ENCODE measurements at places on chromosomes 3 and 15.
A peak's percentile ranks its signal among the peaks of the same experiment; 100 is the strongest.

DNA sequence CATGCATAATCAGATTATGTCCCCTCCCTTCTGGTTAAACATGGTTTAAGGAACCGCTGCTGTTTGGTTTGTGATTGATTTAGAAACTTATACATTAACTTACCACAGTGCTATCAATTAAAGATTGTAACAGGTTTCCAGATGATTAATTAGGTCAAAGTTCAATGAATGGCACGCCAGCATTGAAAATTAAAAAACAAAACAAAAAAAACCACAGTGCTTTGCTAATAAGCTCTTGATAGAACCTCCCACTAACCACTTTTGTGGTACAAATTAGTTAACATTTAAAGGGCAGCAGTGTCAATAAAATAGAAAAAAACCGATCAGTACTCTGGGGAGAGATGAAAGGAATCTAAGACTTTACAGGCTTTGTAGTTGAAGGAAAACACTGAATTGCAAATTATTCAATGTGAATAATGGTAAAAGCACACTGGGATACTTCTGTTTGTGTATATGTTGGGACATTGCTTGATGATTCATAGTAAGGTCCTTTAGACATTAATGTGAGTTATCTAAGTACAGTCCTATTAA lies 7.6 kb upstream of the C3orf38 start:
- peak; percentile 76 for DNase-seq

DNA sequence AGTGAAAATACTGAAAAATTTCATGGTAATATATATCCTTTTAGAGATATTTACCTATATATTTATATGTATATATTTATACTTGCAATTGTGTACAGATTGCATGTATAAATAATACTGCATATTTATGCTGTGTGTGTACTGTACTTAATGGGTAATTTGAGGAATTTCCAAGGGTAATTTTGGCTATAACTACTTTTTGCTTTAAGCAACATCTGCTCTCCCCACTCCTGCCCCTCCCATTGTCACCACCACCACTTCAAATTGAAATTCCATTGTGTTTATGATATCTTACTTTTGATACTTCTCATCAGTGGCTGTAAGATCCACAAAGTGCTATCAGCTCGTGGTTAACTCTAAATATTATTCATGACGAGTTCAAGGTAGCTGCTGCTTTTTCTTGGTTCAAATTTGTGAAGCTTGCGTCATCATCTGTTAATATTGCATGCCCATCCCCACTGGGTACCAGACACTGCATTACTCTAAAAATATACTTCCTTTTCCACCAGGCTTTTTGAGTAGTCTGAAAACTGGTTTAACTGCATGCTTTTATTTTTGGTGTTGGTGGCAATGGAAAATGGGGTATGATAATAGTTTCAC lies 91.7 kb upstream of the MITF start:
- peak; percentile 14 for DNase-seq

- DNase-seq, result no peak
These were observed 503.5 kb downstream of the EDEM1 start for GRCh38 chr3:5690904-5691532.

DNA sequence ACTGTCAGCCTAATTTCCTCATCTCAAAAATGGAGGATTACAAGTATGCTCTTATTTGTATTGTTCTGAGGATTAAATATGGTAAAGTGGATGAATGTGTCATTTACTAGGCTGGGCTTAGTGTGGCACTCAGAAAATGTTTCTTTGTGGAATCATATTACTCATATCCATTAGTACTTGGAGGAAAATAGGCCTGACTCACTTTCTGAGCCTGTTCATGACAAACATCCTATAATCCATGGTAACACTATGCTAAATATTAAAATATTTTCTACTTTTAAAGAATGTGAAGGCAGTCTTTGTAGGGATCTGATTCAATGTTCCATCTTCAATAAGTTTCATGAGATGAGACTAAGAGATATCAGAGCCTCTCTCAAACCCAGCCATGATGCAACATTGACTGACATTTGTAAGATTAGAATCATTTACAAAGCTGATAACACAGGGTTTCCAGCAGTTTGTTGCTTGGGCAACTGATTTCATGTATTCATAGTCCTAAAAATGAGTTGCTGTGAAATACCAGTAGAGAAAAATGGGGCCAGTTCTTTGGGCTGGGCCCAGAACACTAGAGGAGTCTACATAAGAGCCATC lies 1048.5 kb downstream of the NTRK3 start:
- peak; percentile 29 for DNase-seq

DNA sequence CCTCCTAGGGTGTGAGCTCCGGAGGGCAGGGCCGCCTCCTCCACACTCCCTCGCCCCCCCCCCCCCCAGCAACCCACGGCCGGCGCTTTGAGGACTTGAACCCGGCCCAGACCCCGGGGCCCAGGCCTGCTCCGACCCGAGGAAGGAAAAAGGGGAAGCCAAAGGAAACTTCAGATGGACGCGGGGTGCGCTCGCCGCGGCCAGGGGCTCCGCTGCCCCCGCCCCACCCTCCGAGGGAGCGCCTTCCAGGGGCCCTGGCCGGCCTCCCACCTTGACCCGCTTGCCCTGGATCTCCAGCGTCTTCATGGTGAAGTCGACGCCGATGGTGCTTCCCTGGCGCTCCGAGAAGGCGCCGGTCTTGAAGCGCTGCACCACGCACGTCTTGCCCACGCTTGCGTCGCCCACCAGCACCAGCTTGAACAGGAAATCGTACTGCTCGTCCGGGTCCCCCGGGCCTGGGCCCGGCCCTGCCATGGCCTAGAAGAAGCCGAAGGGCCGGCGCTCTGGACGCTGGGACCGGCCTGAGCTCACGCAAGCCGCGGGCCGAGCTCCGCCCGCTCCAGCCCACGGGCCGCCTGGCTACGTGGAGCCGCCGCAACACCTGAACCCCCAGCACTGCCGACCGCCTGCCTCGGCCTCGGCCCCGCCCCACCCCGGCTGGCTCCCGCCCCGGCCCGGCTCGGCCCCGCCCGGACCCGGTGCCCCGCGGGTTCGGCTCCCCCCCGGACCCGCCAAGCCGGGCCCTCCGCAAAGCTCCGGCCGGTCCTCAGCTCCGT lies 400 bp downstream of the RAB43 start:
- peak; percentile 42 for DNase-seq

GRCh38 chr3:155748611-155749365 lies 3.9 kb upstream of the PLCH1 start:
- peak; percentile 15 for DNase-seq

Measured in iris pigment epithelial cell (primary cell).